ENCODE measurements at places on chromosomes 2 and 18. TPM values are rescaled to one million over a fixed set of nuclear protein-coding genes. Genes with fewer than 3 reads are reported as not detected.

DNA sequence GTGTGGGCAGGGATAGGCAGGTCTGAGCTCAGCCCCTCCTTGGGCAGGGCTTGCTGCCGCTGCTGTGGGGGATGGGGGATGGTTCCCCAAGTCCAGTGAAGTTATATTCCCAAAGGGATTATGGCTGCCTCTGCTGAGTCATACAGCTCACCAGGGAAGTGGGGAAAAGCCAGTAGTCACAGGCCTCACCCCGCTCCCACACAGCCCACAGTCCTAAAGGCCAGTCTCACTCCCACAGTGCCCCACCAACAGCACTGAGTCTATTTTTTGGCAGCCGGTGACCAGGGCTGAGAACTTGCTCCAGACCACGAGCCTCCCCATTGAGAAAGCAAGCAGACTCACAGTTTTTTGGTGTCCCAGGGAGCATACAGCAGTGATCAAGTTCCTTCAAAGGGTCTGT lies 173.3 kb downstream of the OSR1 start:
- H3K27ac ChIP-seq: no peak overlapping the region
- H3K27me3 ChIP-seq: no peaks in the 10 kb centered on the region
- H3K4me3 ChIP-seq: no peak overlapping the region
- no peaks in the 10 kb centered on the region for H3K4me1 ChIP-seq

DNA sequence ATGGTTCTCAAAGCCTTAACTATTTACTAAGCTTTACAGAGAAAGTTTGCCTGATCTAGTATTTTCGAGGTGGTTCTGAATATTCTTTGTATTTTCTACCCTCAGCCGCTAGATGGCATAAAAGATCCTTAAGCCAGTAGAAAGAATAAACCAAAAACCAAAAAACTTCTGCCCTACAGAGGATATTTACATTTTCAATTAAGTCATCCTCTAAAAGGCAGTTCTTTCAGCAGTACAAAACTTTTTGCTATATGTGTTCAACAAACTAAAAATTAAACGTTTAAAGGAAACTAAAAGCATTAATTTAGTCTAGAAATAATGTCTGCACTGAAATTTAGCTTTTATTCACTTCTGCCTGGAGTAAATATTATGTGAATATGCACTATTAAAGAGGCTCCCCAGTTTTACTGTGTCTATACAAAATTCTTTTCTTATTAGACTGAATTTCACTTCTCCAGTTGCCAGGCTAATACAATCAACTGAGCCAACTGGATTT lies 297.5 kb downstream of the PIEZO2 start:
- no peaks in the 10 kb centered on the region for H3K27me3 ChIP-seq
- H3K4me3 ChIP-seq: no peak overlapping the region
- no peaks in the 10 kb centered on the region for H3K36me3 ChIP-seq

DNA sequence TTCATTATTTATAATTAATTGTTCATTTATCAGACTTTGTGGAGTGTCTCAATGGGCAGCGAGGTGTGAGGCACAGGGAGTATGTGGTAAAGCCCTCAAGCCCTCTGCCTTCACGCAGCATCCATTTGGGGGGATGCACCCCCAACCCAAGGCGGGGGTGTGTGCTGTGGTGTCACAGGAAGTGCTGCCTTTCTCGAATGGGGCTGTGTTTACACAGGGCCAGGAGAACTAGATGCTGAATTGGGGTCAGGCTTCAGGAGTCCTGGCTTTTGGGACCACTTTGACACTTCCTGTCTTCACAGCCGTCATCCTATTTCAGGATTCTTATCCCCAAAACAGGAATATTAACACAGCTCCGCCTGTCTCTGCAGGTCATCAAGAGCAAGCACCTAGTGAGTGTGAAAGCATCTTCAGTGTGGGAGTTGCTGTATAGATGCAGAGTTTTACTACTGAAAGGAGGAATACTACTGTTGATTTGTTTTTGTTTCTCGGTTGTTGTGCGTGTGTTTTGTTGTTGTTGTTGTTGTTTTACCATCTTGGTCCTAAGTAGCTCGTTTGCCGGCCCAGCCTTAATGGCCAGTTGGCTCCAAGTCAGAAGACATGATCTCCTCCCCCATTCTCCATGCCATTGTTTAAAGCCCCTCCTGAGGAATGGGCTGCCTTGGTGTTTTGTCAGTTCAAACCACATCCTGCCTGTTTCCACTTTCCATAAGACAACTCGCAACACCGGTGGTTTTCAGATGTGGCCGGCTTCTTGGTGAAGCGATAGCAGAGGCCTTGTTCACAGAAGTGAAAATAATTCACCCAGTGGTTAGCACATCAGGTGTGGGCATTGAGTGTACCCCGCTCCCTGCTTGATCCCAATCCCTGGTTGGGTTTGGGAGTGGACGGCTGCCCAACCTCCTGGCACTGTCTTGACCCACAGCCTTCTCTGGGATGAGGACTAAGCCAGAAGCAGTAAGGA lies 221.3 kb downstream of the BCL2 start:
- H3K4me1 ChIP-seq: no peaks in the 10 kb centered on the region
- no peaks in the 10 kb centered on the region for H3K36me3 ChIP-seq
- H3K27ac ChIP-seq: no peak overlapping the region
- no peaks in the 10 kb centered on the region for H3K27me3 ChIP-seq

Gene TEKT4
- not detected for total RNA-seq

DNA sequence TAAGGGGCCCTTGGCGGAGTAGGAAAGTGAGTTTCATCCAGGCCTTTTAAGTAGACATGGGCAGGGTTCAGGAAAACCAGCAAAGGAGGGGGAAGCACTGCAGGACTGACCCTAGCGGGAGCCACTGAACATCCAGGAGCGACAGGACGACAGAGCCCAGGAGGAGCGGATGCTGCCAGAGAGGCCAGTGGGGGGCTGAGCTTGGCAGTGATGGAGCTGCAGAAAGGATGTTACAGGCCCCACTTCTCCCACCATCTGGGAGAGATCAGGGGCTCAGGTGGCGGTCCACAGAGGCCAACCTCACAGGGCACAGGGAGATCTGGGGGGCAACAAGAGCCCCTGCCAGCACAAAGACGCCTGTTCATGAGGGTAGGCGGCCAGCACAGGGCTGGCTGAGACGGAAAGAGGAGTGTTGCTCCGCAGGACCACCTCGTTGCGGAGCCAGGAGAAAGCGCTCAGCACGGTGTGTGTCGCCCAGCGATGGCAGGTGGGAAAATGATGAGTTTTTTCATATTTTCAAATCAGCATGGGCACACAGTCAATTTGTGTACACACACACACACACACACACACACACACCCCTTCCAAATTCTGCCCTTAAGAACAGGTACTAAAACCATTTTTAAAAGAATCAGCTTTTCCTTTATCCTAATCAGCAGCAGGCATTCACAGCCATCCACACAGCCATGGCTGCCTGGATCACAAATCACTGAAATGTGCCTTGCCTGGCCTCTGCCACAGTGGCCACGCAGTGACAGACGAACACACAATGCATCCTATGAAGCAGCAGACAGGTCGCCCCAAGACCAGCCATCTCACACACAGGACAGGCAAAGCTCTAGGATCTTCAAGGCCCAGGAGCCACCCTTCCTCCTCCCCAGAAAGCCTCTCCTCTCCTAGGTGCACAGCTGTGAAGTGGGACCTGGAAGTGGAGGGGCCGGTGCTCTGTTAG lies 63.2 kb downstream of the NDUFA10 start:
- H3K27me3 ChIP-seq: no peaks in the 10 kb centered on the region
- no peaks in the 10 kb centered on the region for H3K36me3 ChIP-seq
- no peak for DNase-seq
- H3K4me1 ChIP-seq: no peaks in the 10 kb centered on the region
- H3K4me3 ChIP-seq: no peak overlapping the region
- no peak overlapping the region for H3K27ac ChIP-seq
